ENCODE measurements at places on chromosomes 12 and 14.

GRCh38 chr14:72472845-72473244 lies 421.1 kb downstream of the DPF3 start:
- no peak for DNase-seq

- peak; percentile 45 for DNase-seq
Measured at GRCh38 chr14:99237288-99237687, 34.7 kb downstream of the BCL11B start.

DNA sequence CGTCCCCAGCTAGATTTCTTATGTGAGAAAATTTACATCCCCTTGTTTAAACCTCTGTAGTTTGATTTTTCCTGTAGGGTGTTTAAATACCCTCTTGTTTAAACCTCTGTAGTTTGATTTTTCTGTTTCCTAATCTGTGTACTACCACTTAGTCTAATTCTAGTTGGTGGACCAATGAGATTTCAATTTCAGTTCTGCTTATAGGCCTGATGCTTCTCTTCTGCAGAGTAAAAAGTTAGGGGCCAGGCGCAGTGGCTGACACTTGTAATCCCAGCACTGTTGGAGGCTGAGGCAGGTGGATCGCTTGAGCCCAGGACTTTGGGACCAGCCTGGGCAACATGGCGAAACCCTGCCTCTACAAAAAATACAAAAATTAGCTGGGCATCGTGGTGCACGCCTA lies 11.5 kb downstream of the UBC start:
- no peak for DNase-seq

DNA sequence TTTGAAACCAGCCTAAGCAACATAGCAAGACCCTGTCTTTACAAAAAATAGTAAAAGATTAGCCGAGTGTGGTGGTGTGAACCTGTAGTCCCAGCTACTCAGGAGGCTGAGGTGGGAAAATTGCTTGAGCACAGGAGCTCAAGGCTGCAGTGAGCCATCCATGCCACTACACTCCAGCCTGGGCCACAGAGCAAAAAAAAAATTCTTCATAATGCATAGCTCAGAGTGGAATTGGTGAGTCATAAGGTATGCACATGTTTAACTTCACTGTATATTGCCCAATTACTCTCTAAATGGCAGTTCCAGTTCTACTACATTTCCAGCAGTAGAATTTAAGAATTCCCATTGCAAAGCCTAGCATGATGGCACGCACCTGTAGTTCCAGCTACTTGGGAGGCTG lies 26.8 kb upstream of the CLIP1 start:
- DNase-seq: no peak

DNA sequence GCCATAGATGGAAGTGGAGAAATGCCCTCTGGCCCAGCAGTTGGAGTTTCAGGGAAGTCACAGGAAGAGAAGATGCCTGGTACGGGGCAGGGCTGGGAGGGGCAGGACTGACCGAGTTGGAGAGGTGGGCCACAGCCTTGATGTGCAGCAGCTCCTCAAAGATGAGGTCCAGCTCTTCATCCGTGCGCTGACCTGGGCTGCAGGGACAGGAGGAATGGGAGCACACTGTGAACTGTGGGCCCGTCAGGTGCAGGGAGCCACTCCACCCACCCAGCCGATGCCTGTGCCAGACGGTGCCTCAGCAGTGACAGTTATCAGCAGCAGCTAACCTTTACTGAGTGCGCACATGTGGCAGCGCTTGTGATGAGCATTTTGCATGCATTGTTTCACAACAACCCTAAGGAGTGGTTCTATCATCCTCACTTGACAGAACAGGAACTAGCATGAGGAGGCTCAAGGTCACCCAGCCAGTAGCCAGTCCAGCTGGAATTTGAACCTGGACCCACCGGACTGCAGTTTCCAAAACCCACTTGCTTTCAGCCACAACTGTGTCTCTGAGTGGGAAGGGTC lies 8.4 kb downstream of the RAPGEF3 start:
- no peak for DNase-seq

DNA sequence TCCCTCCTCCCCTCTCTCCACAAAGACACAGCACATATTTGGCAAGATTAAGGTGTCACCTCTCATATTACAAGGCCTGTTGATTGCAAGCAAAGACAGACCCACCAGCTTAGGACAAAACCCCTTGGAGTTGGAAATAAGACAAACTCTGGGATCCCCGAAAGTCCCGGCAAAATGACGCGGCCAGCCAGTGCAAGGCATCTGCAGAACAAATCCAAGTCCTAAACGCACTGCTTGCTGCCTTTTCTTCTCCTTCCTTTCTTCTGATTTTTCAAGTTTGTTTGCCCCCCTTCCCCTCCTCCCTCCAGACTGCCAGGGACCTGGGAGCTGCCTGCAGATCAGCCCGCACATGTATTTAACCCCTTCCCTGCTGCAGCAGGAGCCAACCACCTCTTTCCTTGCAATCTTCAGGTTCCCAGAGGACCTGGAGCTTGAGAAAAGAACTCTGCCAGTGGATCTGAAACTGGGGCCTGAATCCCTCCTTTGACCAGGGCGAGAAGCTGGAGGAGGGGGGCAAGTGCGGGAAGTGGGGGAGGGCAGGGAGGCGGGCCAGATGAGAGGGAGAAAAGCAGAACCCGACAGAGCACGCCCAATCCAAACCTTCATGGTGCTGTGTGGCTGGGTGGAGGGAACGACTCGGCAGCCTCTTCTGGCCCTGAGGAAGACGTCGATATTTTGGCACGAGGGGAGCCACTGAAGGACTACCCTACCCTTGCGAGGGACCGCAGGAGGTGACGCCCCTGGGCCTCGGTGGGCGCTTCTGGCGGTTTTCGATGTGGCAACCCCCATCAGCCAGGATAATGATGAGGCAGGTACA lies 2.0 kb upstream of the NTF3 start:
- DNase-seq: no peak

GRCh38 chr12:39332661-39333175 lies 110.2 kb downstream of the KIF21A start:
- DNase-seq: no peak

- DNase-seq: no peak
Measured at GRCh38 chr12:60324746-60325145, 728.9 kb downstream of the SLC16A7 start.

- peak; percentile 57 for DNase-seq
Measured at GRCh38 chr12:104494137-104494792, 37.5 kb downstream of the CHST11 start.

DNA sequence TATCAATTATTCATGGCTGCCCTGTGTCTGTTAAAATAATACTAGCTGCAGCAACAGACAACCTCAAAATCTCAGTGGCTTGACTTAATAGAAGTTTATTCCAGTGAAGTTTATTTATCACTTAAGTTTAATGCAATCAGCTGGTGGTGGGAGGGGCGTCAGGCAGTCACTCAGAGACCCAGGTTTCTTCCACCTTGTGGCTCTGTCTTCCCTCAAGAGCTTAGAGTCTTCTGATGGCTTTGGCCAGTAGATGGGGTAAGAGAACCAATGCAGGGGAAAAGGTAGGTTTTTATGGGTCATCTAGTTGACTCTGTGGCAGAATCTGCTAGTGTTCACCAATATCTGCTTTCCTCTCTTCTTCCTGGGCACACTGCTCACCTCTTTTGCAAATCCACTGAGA lies 668.9 kb downstream of the AACS start:
- DNase-seq: no peak

DNA sequence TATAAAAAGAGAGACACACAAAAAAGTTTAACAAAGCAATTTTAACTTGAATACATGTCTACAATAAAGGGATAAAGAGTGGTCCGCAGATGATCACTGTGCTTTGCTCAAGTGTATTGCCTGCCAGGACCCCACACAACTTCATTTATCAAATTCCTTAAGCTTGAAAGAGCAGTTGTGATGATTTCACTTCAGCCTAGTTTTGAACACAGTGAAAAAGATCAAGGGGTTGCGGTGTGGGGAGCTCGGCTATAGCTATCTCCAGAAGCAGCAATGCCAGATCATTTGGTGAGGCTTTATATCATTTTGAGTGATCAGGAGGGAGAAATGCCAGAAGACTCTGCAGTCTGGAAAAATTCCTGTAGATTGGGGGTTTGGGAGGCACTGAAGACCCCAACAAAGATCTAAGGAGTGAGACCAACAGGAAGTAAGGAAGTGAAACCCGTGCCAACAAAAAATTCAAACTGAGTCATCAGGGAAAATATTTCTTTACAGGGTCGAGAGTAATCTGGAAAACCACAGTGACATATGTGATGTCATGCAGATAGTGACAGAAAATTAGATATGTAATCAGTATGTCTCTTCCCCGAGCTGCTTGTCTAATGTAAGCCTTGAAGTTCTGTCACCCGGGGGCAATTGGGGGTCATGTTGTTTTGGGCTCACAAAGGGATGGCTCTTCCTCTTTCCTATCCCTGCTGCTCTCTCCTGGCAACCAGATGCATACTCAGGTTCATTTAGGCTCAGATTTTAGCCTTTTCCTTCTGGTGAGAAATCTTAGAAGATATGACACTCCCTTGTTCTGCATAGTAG lies 221.8 kb downstream of the MSRB3 start:
- DNase-seq: no peak

- DNase-seq: no peak
Measured at GRCh38 chr14:38743966-38744584, 359.0 kb downstream of the SEC23A start.

DNA sequence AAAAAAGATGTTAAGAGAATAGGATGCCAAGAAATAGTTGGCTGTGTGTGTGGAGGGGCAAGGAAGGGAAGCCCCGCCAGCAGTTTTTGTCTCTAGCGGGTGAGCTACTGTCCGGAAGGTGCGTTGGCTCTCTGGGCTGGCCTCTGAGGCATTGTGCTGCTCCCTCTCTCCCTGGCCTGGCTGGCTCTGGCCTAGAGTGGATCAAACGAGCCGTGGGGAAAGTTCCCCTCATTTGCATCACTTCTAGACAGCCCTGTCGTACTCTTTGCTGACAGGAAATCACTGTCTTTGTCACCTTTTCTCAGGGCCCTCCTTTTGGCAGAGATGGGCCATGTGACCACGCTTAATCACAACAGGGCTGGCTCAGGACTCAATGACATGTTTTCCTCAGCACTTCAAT lies 236.1 kb upstream of the NPAS3 start:
- peak; percentile 12 for DNase-seq

DNA sequence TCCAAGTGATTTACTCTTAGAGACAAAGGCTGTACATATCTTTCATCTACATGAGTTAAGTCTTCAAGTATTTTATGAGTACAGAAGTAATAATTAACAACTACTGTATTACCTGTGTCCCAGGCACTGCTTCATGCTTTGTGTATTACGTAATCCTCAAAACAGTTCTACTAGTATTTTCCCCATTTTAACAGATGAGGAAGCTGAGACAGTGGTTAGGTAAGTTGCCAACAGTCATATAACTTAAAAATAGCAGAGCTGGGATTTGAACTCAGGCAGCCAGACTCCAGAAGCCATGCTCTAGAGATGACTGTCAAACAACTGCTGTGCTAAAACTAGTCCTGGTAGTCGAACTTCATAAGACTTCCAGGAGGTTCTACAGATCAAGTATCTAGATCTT lies 10.7 kb downstream of the TRMT5 start:
- DNase-seq: no peak

DNA sequence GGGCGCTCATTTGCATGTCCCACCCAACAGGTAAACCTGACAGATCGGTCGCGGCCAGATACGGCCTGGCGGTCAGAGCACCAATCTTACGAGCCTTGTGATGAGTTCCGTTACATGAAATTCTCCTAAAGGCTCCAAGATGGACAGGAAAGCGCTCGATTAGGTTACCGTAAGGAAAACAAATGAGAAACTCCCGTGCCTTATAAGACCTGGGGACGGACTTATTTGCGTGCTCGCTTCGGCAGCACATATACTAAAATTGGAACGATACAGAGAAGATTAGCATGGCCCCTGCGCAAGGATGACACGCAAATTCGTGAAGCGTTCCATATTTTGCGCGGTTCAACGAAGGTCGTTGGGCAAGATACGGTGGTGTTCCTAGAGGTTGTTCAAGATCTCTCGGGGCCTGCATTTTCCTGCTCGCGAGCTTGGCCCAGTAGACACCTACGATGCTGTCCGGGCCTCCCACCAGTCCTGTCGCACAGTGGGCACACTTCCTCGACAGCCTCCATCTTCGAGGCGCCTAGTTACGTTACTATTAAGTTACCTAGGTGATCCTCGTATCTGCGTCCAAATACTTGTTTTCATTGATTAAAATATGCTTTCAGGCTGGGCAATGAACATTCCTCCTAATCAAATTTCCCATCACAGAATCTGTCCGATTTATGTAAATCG lies at the start of gene RNU6-7:
TSS of gene RNU6-7 (plus strand) at position 230 of the 675 bp plus-strand sequence.
- DNase-seq: no peak

- DNase-seq: no peak
Measured at GRCh38 chr12:104942075-104942474, 16.0 kb downstream of the SLC41A2 start.

GRCh38 chr12:50545786-50546185 lies 41.0 kb downstream of the DIP2B start:
- DNase-seq: no peak

- DNase-seq: no peak
Measured at GRCh38 chr12:53258541-53259539, 9.3 kb upstream of the ESPL1 start.

DNA sequence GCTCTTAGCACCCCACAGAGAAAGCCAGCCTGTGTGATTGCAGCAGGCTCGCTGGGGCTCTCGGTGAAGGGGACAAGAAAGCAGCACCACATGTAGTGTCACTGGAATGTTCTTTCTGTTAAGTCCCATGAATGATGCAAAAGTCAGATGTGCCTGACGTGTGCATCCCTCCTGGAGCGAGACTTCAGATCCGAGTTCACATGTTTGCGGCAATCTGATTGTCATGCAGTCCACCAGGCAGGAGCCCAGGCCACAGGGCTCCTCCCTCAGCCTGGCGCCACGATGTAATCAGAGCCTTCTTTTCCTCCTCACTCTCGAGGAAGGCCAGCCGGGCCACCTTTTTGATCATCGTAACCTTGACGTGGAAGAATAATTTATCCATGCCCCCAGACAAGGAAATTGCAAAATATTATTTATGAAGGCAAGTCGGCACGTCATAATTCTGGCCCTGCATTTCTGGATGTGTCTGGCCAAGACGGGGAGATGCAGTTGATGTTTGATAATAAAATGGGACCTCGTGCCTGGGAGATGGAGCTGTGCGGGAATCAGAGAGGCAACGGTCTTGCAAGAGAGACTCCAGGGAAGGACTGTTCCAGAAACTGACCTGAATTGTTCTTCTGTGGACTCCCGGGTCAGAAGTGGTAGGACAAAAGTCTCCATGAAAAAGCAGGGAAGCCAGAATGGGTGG lies 214.6 kb downstream of the PHETA1 start:
- DNase-seq: no peak

All from activated T-cell treated with anti-CD3 and anti-CD28 coated beads, Interleukin-2, amount 50 U/mL, for 1 hour (primary cell).